ENCODE measurements at places on chromosomes 2 and 18.
A peak's percentile ranks its signal among the peaks of the same experiment; 100 is the strongest.

DNA sequence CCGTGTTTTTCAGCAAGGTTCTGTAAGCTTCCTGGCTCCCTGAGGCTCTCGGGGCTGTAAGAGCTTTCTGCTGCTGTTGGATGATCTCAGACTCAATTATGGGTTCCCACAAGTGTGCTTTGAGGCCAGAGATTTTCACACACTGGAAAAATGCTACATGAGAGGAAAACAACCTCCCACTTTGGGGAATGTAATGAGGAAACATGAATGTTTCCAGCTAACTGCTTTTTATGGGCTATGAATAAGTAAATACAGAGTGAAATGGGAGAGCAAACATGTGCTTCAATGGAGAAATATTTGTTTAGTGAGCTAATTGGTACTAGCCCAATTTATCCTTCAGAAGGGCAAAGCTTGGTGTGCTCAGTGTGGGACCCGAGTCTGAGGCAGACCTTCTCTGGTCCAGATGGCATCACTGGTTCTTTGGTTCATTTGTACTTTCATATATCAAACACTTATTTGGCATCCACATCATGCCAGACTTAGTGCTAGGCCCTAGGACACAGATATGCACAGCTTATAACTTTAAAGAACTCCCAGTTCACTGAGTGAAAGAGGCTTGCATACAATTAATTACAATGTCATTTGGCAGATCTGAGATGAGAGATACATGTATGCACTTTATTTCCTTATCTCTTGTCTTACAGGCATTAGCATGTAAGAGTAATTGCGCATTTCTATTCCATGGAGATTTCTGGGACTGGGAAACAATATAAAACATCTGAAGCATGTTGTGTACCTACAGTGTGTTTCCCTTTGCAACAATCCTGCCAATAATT lies 248.8 kb downstream of the RDH14 start:
- no peak for DNase-seq

- DNase-seq, result no peak
Measured at GRCh38 chr2:4272261-4272858, 569.0 kb downstream of the DCDC2C start.

GRCh38 chr18:78672862-78673446 lies 306.7 kb upstream of the SALL3 start:
- DNase-seq, result no peak

DNA sequence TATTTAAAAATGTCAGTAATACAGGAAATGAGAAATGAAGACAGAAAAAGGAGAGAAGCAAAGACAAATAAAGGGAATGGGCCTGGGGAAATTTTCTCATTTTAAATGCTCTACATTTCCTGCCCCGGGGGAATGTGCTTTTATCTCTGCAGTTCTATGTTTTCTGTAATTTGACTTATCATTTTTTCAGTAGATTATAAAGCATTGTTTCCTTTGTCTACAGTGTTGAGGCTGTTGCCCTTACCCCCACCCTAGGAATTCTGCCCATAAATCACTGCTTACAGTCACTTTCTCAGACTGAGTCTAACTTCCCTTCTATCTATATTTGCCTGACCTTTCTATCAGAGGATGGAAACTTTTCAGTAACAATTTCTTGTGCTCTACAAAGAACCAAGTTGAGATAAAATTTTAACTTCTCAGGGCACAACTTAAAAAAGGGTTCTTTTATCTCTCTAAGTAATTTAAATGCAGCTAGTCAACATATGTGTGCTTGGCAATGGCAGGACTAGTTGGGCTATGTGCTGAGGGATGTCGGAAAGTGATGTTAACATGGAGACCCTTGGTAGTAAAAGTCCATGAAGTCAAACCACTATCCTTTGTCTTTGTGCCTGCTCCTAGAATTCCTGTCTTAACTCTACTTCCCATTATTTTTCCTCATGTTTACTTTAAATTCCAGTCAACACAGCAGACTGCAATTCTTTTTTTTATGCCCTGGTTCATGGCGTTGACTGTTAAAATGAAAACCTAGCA lies 146.5 kb upstream of the MMADHC start:
- DNase-seq, result no peak

- DNase-seq, result no peak
Measured at GRCh38 chr2:39139511-39140237, 18.8 kb upstream of the SOS1 start.

DNA sequence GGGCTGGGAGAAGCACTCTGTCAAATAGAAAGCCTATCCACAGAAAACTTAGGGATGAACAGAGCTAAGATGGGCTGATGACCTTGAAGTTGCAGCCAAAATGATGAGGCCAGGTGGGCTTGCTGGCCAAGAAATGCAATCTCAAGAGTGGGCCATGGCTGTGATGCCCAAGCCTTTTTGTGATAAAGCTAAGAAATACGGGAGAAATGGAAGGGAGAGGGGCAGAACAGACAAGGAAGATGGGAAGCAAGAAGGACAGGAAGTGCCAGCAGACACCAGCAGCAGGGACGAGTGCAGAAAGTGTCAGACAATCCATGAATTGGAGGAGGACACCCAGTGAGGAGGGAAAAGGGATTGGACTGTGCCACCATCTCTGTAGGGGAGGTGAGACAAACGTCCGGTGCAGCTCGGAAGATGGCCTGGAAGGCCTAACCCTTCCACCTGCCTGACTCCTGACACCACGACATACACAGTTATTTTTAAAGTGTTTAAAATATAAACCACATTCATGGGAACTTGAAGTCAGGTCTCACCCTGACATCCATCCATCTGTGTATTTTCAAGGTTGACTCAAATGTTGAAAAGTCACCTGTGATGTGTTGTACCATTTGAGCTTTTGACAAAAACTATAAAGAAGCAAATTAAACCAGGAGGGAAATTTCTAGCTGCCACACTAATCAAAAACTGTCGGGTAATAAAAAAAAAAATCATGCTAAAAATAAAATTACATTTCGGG lies 105.5 kb downstream of the BCL2 start:
- DNase-seq, result no peak

GRCh38 chr18:31099450-31100230 lies 2.6 kb downstream of the DSC2 start:
- no peak for DNase-seq

DNA sequence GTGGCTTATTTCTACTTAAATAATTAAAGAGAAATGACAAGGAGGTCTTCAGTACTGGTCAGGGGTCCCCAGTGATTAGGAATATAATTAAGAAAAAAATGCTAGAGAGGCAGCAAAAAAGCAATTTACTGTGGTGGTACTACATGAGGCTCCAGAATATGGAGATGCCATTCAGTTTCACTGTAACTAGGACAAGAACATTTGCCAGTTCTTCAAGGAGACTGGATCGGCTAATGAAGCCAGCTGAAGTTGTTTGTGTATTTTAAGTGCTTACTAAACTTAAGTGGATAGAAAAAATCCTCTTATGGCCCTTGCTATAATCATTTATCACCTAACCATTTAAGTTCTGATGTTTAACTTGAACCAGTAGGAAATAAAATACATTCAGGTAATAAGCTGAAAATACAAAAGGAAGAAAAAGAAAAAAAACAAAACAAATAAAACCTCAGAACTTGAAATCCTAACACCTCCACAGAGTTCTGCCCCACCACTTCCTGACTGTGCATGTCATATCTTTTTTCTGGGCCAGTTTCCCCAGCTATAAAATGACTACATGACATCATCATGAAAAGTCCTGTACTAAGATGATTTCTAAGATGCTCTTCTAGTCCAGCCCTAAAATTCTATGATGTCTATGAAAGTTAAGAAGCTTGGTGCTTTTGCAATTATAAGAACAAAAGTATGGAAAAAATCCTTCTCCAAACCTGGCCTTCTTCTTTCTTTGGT lies 98.0 kb downstream of the TRABD2A start:
- no peak for DNase-seq

- DNase-seq, result no peak
Measured at GRCh38 chr2:13651684-13652131, 935.0 kb downstream of the TRIB2 start.

- no peak for DNase-seq
Measured at GRCh38 chr2:668000-668398, 9.2 kb downstream of the TMEM18 start.

GRCh38 chr2:74004212-74005182 lies 19.8 kb downstream of the TET3 start:
- DNase-seq, result no peak

DNA sequence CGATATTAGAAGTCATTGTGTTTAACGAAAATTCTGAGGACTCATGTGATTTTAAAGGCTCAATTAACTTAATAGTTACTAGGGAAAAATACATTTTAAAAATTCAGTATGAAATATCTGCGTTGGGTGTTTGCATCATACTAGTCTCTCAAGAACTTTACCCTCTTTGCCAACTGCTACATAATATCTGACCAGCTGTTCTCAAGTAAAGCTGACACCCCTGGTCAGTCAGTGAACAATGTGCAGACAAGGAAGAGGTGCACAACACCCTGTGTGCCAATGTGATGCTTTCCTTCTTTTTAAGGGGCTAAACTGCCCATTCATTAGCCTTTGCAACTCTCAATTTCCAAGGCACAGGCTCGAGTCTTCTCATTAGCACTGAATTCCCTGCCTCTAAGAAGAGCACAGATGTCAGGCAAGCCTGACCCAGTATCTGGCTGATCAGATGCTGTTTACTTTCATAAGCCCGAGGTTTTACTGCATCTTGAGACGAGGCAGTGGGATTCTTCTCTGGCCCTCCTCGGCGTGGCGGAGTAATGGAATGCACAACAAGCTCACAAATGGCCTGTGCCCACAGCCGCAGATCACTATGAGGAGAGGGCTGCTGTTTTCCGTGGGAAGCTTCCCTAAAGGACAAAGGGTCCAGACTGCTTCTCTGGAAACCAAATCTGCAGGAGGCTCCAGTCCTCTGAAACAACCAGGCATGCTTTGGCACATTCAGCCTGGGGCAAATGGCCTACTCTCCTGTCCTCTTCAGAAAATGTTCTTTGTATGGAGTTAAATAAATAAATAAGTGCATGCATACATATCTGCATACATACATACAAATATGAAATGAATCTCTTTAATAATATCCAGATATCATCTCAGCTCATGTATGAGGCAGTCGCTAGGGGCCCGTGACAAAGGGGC lies 240.3 kb downstream of the ZNF521 start:
- no peak for DNase-seq

DNA sequence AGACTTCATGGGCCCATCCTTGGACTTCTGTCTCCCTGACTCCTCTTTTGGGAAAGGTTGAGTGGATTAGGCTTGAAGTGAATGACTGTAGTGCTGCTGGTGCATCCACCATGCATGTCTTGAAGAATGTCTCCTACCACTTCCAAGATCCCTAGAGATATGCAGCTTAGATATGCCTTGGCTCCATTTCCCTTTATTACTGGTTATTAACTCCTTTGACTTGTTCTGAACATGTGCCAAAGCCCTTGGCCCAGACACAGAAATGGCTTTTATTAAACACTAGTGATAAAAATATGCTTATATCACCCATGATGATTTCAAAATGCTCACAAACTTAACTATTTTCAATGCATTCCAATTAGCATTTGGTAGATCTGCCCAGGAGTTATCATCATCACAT lies 90.0 kb upstream of the SLC14A2 start:
- no peak for DNase-seq

DNA sequence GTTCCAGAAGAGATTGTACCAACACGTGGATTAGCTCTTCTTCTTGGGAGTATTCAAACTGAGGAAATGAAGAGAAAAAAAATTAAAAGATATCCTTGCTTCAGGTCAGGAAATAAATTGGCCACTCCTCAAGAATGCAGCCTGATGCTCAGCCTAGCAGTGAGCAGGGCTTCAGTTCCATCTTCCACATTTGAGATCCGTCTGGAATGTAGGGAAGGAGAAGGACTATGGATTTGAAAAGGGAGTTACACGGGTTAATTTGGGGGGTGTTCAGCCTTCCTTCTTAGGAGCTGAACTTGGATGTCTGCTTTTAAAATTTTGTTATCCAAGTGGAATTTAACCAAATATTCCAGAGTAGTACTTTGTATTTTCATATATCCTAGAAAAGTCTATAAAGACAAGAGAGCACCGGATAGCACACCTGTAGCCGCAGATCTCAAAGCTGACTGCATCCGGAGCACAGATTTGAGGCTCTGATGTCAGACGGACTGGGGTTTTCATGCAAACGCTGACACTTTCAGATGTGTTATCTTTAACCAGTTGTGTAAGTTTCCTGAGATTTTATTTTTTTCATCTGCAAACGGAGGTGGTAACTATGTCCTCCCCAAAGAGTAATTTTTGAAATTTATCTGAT lies 99.3 kb downstream of the COPS8 start:
- no peak for DNase-seq

- no peak for DNase-seq
Measured at GRCh38 chr2:128252501-128252900, 66.2 kb downstream of the HS6ST1 start.

DNA sequence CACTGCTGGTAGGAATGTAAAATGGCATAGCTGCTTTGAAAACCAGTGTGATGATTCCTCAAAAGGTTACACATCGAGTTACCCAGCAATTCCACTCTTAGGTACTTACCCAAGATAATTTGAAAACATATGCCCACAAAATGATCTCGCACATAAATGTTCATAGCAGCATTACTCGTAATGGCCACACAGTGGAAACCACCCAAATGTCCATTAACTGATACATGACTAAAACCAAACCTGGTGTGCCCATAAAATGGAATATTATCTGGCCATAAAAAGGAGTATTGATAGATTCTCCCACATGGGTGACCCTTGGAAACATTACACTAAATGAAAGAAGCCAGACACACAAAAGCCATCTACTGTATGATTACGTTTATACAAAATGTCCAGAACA lies 70.4 kb downstream of the ALPK2 start:
- no peak for DNase-seq

GRCh38 chr2:234930397-234930796 lies 21.4 kb upstream of the SH3BP4 start:
- DNase-seq, result no peak

DNA sequence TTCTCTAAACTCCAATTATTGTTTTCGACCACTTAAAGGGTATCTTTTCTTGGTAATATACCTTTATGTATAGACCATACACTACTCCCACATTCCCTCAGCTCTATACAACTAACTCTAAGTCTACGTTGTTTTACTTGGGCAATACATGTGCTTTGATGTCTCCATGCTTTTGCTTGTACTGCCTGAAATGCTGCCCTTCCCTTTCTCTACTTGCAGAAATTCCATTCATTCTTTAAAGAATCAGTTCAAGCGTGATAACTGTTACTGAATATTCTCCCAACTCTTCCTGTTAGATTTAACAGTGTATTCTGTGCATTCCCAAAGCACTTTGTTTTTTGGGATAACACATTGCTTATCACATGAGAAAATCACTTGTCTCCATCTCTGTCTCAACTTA lies 157.0 kb upstream of the AQP4 start:
- no peak for DNase-seq

GRCh38 chr2:179263015-179263414 lies 1.6 kb downstream of the SESTD1 start:
- no peak for DNase-seq

GRCh38 chr2:6927186-6927585 lies 10.0 kb downstream of the RNF144A start:
- peak; percentile 44 for DNase-seq

DNA sequence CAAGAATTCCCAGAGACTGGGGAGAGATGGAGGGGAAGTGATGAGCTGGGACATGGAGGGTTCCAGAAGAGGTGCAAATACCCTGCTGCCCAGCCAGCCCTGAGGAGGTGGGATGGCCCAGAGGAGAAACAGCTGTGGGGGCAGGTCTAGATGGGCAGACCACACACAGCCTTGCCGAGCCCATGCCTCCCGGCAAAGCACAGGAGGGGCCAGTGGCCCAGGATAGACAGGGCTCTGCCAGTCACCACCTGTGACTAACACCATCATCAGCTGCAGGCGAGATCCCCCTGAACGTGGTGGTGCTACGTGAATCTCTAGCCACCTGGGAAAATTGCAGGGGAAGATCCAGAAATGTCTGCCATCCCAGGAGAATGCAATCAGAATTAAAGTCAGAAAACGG lies 39.4 kb downstream of the SCTR start:
- DNase-seq, result no peak
